Occipital lobe (tissue), 3 donors: ENCODE measurements at places on chromosomes 2 and 18. TPM values are rescaled to one million over a fixed set of nuclear protein-coding genes. Genes with fewer than 3 reads are reported as not detected.

IL1B gene
- total RNA-seq: 0.78 TPM

DNA sequence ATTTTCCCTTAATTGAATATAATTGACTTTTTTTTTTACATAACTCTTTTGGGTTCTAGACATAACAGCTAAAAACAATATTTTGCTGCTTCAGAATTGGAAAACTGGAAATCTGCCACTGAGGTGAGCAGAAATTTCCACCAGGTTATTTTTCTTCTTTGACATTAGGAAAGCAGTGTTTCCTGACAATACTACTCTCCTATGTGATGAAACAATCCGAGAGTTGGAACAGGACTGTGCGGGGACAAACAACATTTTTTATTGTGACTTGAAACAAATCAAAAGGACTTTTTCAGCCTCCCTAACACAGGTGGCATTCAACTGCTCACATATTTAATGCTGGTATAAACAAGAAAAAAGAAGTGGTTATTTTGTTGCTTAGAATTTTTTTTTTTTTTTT lies 237.2 kb downstream of the RNF152 start:
- no peak for DNase-seq

- DNase-seq: no peak
Measured at GRCh38 chr2:222794585-222795449, 66.0 kb upstream of the ACSL3 start.

GRCh38 chr2:156663757-156664409 lies 227.7 kb downstream of the GPD2 start:
- no peak for DNase-seq

DNA sequence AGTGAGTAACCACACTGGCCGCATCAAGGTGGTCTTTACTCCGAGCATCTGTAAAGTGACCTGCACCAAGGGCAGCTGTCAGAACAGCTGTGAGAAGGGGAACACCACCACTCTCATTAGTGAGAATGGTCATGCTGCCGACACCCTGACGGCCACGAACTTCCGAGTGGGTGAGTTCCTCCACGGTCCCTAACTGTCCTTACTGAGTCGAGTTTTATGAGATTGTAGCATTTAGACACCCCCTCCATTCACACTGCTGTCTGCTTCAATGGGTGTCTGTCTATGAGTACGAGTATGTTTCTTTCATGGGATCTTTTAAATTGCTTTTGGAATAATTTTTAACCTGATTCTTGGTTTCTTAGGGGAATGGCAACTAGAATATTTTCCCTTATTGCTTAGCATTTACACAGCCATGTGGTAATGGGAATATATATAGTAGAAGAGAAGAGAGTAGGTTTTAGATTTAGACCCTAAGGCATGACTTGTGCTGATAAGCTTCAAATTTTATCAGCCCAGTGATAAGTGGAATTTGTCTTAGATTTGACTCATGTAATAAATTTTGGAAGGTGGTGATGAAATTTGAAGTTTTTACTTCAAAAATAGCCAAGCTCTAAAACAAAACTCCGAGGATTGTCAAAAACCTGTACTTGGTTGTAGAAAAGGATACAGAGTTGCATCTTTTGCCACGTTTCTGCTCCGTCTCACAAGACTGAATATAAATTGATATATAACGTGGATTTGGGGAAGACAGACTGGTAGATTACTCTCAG lies 188.2 kb downstream of the LTBP1 start:
- no peak for DNase-seq
